CD4-positive, alpha-beta memory T cell (primary cell): ENCODE measurements at places on chromosomes 7 and 10.

GRCh38 chr10:136465-136762, 1.2 kb downstream of the ZMYND11 start:
- no peak for DNase-seq

DNA sequence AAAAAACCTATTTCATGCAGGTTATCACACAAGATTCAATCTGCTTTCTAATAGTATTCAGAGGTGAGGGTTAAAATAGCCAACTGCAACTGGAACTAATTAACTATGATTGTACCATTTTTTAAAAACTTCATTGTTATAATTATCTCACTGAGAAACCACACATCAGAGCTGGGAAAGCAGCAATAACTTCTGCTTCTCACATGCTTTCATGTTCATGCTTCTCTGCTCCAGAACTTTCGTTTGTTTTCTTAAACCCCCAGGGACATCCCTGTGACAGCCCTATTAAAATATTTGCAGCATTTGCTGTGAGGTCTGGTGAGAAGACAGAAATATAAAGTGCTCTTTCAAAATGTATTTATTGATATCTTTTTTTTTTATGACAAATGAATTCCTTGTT, 389.0 kb upstream of the SORCS1 start:
- no peak for DNase-seq

- no peak for DNase-seq
Measured at GRCh38 chr7:47046949-47047348, 535.0 kb downstream of the TNS3 start.

GRCh38 chr7:24284699-24285506, 913 bp downstream of the NPY start:
- DNase-seq = no peak
